CD4-positive, alpha-beta T cell treated with Interleukin-12 subunit alpha and Interleukin-12 subunit beta, for 1 hour (primary cell): ENCODE measurements at places on chromosomes 3 and 15.

- DNase-seq: no peak
Observed at GRCh38 chr3:98821063-98821462, 57.9 kb downstream of the ST3GAL6 start.

- DNase-seq: no peak
Observed at GRCh38 chr3:31159331-31160039, 265.0 kb upstream of the GADL1 start.

DNA sequence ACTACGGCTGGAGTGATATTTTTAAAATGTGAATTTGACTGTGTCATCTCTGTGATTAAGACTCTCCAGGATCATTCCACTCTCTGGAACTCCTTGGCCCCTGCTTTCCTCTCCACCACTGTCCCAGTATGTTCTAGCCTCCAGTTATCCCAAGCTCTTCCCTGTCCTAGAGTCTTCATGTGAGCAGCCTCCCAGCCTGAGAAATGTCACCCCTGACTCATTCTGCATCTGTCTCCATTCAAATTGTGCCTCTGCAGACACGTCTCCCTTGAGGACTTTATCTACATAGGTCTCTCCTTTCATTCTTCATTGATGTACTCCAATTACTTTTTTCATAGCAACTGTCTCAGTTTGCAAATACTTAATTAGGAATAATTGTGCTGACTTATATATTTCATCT is 317.7 kb upstream of the ADAMTS9 start:
- DNase-seq: no peak

GRCh38 chr3:158233791-158234190 is 123.9 kb downstream of the RSRC1 start:
- DNase-seq: no peak

- DNase-seq: no peak
Observed at GRCh38 chr3:159828542-159828943, 160.1 kb upstream of the IL12A start.

DNA sequence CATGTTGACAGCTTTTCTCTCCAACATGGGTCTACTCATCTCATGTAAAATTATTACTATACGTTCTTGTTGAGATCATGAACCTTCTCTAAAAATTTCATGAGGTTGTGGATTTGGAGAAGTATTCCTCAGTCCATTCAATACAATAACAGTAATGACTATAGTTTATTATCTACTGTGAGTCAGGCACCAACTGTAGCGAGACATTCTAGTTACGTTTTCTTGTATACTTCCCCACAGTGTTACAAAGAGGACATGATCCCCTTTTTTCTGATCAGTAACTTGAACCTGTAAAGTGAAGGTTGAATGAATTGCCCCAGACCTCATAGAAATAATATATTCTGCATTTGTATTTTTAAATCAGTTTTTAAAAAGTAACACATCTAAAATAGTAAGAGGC is 76.4 kb downstream of the AKAP13 start:
- no peak for DNase-seq

GRCh38 chr3:196354132-196354531 is 15.9 kb upstream of the TM4SF19 start:
- no peak for DNase-seq

DNA sequence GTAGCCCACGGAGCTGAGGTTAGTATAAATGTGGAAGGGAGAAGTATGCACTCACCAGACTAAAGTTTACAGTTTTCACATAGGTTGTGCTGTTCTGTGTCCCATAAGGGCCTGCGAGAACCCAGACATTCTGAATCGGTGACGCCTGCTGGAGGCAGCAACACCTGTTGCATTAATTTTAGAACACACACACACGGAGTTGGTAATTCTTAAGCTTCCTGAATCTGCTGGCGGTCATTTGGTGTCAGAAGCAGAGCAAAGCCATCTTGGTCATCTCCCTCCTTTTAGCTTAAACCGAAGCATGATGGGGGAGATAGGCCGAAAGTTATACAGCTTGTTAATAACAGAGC is 41.1 kb upstream of the AP3B2 start:
- no peak for DNase-seq

DNA sequence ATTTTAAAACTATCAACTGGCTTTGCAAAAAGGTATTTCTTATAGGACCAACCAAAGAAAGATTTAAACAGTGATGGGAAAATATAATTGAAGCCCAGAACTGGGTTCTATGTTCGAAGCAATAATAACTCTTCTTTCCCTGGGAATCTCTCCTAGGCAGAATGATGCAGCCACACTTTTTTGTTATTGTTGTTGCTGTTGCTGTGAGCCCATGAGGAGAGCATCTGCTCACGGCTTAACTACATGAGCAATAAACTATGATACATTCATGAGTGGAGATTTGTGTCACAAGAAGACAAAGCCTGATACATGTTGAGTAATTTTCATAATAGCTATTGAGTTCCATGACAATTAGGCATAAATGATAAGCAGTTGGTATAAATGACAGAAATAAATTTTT is 80.5 kb downstream of the CRTC3 start:
- DNase-seq: no peak

DNA sequence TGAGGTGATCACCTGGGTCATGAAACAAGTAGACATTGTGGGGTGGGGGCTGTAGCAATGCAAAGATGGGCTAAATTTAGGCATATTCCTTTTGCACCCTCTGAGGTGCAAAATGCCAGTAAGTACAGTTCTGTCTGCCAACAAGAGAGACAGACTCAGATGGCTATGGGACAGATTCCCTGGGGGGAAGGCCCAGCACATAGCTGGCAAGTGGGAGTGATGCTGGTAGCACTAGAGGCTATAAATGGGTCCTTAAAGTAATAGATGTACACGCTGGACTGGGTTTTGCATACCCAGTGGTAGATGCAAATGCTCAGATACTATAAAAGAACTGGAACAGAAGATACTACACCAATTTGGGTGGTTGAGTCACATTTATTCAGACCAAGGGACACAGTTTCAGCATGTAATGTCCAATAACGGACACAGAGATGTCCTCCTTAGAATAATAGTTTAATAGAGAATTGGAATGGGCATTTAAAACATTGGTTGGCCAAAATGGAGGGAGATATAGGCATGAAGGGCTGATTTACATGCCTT is 67.4 kb upstream of the RNU6-1 start:
- no peak for DNase-seq

DNA sequence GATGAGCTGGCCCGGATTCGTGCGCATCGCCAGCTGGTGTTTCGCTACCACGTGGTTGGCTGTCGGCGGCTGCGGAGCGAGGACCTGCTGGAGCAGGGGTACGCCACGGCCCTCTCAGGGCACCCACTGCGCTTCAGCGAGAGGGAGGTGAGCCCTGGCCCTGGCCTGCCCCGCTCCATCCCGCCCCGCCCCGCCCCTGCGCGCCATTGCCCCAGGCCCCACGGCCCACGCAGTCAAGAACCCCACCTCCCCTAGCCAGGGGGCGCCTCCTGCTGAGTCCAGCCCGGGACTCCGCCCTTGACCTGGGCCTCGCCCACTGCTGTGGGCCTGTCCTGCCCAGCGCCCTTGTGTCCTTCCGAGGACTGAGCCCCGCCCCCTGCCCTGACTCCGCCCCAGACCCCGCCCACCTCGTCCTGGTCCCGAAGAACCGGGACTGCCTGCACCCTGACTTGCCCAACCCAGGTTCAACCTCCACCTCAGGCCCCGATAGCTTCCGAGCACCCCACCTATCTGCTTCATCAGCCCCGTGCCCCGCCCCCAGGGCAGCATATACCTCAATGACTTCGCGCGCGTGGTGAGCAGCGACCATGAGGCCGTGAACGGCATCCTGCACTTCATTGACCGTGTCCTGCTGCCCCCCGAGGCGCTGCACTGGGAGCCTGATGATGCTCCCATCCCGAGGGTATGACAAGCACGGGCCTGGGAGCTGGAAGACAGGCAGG is 14.8 kb downstream of the NT5DC2 start:
- DNase-seq: no peak

DNA sequence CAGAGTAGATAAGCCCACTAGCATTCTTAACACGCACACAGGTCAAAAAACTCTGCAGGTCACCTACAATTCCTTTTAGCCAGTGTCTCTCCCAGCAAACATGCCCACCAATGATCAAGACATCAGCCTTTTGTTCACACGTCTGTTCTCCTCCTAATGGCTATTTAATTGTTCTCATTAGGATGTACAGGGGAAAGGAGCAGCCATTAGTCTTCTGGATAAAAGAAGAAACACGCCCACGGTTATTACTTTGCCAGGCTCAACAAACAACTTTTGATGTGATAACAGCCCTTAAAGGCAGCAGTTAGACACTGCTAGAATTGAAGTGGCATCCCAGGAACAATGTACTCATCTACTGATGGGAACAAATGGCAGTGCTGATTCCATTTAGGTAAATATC is 108.8 kb downstream of the NTRK3 start:
- DNase-seq: no peak

DNA sequence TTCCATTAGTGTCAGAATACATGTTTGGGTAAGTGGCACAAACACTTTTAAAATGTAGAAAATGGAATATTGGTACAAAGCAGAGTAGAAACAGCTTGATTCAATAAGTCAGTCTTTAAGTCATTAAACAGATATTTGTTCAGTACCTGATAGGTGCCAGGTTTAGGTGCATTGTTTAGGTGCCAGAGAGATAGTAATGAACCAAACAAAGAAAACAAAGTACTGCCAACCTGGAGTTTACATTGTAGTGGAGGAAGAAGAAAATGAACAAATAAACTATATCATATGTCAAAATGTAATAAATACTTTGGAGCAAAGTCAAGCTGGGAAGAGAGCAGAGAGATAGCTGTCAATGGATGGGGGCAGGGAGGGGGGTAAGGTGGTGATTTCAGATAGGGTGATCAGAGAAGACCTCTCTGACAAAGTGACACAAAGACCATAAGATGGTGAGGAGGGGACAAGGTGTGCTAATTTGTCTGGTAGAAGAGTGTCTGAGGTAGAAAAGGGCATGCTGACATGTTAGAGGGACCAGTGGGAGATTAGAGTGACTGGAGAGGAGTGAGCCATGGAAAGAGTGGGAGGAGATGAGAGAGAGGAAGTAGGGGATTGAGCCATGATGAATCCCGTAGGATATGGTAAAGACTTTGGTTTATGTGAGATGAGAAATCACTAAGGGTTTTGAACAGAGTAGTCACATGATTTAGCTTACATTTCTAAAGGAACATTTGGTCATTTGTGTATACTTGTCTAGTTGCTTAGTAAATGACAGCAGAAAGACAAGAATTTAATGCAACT is 128.2 kb downstream of the UBE2E2 start:
- no peak for DNase-seq

- no peak for DNase-seq
Observed at GRCh38 chr3:183498634-183499033, 56.9 kb downstream of the KLHL6 start.

DNA sequence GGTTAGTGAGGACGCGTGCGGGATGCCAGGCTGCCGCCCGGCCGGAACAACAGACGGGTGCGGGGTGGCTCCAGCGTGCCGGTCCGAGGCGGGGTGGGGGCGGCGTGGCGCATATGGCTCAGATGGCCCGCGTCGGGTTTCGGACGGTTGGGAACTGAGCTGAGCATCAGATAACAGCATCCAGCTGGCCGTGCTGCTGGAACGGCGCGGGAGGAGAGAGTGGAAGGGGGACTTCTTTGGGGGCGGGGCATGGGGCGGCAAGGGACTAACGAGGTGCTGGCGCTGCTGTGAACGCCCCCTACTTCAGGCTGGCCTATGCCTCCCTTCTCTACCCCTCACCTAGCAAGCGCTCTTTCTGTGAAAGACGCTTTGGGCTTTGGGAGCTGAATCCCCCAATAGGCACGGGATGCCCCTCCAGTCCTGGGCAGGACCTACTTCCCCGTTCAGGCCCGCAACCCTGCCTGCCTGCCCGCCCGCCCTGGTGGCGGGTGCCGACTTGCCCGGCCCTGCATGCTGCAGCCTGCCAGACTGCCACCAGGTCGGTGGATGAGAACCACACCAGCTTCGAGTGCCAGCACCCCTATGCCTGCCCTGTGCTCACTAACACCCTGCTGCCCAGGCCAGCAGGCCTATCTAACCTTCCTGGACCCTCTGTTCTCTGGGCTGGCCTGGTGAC is 542 bp downstream of the INKA1 start:
- peak; percentile 41 for DNase-seq

GRCh38 chr15:90400005-90400758 is 12.1 kb downstream of the IQGAP1 start:
- DNase-seq: no peak

DNA sequence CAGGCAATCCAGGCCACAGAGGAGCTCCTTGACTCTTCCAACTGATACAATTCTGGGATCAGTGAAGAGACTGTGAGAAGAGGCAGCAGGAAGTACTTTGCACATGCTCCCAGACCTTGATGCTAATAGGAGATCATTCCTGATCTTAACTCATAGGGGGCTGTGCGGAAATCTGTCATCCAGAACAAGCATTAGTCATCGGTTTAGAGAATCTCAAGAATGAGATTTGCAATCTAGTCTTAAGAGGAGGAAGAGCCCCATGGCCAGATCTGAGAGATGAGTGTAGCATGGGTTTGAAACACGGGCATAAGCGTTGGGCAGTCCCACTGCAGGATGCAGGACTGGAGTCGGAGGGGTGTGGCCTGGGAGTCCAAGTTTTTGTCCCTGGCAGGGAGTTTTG is 1081.1 kb downstream of the NAALADL2 start:
- DNase-seq: no peak

DNA sequence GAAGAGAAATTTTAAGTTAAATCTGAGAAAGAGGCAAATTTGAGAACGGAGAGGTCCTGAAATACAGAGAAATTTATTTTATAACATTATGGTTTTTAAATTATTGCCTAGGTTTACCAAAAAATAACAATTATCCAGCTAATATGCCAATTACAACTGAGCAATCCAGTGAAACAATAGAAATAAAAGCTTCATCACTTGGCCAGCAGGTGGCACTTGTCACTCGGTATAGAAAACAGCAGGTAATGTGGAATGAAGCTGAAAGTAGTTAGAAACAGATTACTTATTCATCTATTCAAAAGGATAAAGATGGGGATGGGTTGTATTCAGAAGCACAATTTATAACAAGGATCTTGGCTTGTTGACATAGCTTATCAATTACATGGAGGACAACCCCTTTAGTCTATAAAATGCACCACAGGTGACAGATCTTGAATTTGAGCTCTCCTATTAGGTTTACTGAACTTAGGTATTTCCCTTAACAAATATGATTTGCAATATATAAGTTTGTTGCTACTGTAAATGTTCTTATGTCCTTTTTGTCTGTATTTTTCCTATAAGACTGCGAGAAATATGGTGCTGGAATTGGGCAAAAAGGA is 70.1 kb upstream of the GUCA1C start:
- DNase-seq: peak; percentile 37

DNA sequence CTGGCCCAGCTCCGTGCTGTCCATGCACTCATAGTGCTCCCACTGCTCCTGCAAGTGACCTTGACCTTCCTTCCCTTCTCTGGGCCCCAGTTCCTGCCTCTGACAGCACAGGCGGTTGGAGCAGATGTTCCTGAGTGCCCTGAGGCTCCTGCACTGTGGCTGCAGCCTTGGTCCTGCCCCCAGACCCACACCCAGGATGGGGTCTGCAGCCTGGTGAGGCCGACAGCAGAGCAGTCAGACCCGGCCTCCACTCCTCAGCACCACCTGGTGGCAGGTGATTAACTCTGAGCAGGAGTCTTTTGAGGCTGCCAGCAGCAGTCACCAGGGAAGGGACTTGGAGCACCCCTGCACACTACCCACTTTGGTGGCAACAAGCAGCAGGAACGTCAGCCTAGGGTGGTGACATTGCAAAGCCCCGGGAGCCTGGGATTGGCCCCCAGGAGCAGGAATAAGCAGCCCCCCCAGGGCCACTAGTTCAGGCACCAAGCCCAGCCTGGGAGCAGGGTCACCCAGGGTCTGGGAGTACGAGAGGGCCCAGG is 64.6 kb downstream of the CYP11A1 start:
- peak; percentile 21 for DNase-seq

- peak; percentile 57 for DNase-seq
Observed at GRCh38 chr3:152284906-152285305, 16.2 kb downstream of the MBNL1 start.

GRCh38 chr3:127438951-127439350 is 151.1 kb upstream of the PRR20G start:
- DNase-seq: no peak
